ENCODE measurements at places on chromosomes 4 and X. TPM values are rescaled to one million over a fixed set of nuclear protein-coding genes. Genes with fewer than 3 reads are reported as not detected.

GRCh38 chr4:160044693-160045092 lies 941.8 kb downstream of the RAPGEF2 start:
- no peak for DNase-seq

AFM gene
- not detected for total RNA-seq

FAM200B gene
- 30.4 TPM for total RNA-seq

SYTL4 gene
- 7.1 TPM for total RNA-seq

TRIM61 gene
- total RNA-seq, result 1.9 TPM
